ENCODE measurements at places on chromosomes 1 and 21.

- no peaks in the 10 kb centered on the region for H3K36me3 ChIP-seq
- peak overlapping the region; percentile 60 for H3K27ac ChIP-seq
- peak overlapping the region; percentile 35 for H3K4me3 ChIP-seq
- peaks cover 12% of the 10 kb centered on the region for H3K4me1 ChIP-seq
- no peaks in the 10 kb centered on the region for H3K27me3 ChIP-seq
- DNase-seq: peak; percentile 50
Measured at GRCh38 chr1:24391882-24392603, 21.5 kb downstream of the STPG1 start.

- DNase-seq: no peak
- H3K27ac ChIP-seq: no peak overlapping the region
- no peak overlapping the region for H3K4me3 ChIP-seq
- H3K36me3 ChIP-seq: no peaks in the 10 kb centered on the region
- H3K27me3 ChIP-seq: no peaks in the 10 kb centered on the region
Measured at GRCh38 chr1:97864615-97865014, 56.2 kb downstream of the DPYD start.

GRCh38 chr1:61427510-61427909 is 297.4 kb downstream of the TM2D1 start:
- no peaks in the 10 kb centered on the region for H3K27me3 ChIP-seq
- no peak overlapping the region for H3K27ac ChIP-seq
- H3K36me3 ChIP-seq: no peaks in the 10 kb centered on the region
- no peak overlapping the region for H3K4me3 ChIP-seq

- no peaks in the 10 kb centered on the region for H3K36me3 ChIP-seq
- no peak overlapping the region for H3K27ac ChIP-seq
- H3K4me3 ChIP-seq: no peak overlapping the region
Measured at GRCh38 chr1:237324226-237324625, 282.2 kb downstream of the RYR2 start.

- H3K4me3 ChIP-seq: no peak overlapping the region
- no peaks in the 10 kb centered on the region for H3K27me3 ChIP-seq
- no peaks in the 10 kb centered on the region for H3K36me3 ChIP-seq
- no peak overlapping the region for H3K27ac ChIP-seq
- DNase-seq: no peak
Measured at GRCh38 chr1:238115852-238116251, 225.1 kb upstream of the ZP4 start.

DNA sequence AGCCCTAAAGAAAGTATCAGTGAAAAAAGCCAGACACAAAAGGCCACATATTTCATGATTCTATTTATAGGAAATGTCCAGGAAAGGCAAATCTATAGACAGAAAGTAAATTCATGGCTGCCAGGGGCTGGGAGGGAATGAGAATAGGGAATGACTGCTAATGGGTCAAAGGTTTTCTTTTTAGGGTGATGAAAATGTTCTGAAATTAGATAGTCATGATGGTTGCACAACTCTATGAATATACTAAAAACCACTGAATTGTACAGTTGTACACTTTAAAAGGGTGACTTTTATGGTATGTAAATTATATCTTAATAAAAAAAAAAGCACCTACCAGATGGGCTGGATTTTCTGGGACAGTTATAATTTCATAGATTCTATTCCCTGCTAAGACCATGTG is 114.8 kb downstream of the CNIH3 start:
- no peaks in the 10 kb centered on the region for H3K27me3 ChIP-seq
- H3K4me3 ChIP-seq: no peak overlapping the region
- no peaks in the 10 kb centered on the region for H3K36me3 ChIP-seq

DNA sequence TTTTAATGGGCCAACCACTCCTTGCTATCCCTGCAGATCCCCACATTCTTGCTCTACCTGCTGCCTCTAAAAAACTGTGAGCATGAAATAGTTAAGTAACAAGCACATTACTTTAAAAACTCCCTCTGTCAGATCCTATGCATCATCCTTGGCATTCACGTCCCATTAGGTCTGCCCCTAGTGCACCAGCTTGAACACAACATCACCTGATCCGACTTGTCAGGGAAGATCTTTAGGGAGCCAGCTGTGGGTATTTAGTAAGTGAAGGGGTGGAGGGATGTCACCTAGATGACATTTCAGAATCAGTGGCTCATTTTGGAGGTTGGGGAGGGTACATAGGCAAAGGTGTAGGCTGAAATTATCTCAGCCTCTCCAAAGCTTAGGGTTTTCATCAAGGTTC is 33.5 kb downstream of the RXRG start:
- H3K27me3 ChIP-seq: no peaks in the 10 kb centered on the region
- no peak overlapping the region for H3K4me3 ChIP-seq
- no peak overlapping the region for H3K27ac ChIP-seq
- no peaks in the 10 kb centered on the region for H3K4me1 ChIP-seq
- H3K36me3 ChIP-seq: no peaks in the 10 kb centered on the region
- no peak for DNase-seq

GRCh38 chr1:218942431-218942830 is 231.2 kb upstream of the LYPLAL1 start:
- H3K36me3 ChIP-seq: no peaks in the 10 kb centered on the region
- H3K27ac ChIP-seq: no peak overlapping the region
- H3K4me1 ChIP-seq: no peaks in the 10 kb centered on the region
- no peak overlapping the region for H3K4me3 ChIP-seq
- no peaks in the 10 kb centered on the region for H3K27me3 ChIP-seq

- H3K27me3 ChIP-seq: no peaks in the 10 kb centered on the region
- H3K4me3 ChIP-seq: no peak overlapping the region
- H3K4me1 ChIP-seq: peaks cover 10% of the 10 kb centered on the region
Measured at GRCh38 chr1:174991473-174991872, 8.3 kb upstream of the CACYBP start.

DNA sequence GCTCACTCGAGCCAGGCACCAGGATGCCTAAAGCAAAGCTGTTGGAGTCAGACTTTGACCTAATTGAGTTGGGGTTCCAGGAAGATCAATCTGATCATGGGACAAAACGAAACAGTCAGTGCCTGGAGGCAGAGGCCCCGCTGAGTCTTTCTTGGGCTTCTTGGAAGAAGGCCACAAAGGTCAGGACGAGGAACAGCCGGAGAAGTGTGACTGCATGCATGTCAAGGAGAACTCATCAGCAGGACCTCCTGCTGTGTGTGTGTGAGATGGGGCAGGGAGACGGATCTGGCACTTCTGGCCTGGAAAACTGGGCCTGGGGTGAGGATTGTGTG is 190.8 kb downstream of the CAMTA1 start:
- H3K27ac ChIP-seq: no peak overlapping the region
- H3K36me3 ChIP-seq: no peaks in the 10 kb centered on the region
- DNase-seq: no peak
- no peaks in the 10 kb centered on the region for H3K27me3 ChIP-seq
- H3K4me3 ChIP-seq: no peak overlapping the region

DNA sequence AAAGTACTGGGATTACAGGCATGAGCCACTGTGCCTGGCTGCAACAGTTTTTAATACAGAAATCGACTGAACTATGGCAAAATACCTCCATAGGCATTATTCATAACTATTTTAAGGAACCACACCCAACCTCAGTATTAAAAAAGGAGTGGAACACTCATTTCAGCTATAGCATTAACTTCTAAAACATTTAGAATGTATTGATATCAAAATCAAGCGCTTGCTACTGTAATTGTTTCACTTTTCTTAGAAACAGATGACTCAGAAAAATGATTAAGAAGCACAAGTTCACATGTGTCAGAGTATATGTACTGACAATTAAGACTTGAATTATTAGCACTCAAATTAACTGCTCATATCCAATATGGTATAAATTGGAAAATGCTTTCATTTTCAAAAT is 15.1 kb downstream of the AIDA start:
- H3K27me3 ChIP-seq: no peaks in the 10 kb centered on the region
- H3K4me1 ChIP-seq: no peaks in the 10 kb centered on the region
- H3K27ac ChIP-seq: no peak overlapping the region
- DNase-seq: no peak

GRCh38 chr1:22196041-22196440 is 53.1 kb upstream of the WNT4 start:
- H3K4me1 ChIP-seq: no peaks in the 10 kb centered on the region
- DNase-seq: no peak
- no peak overlapping the region for H3K4me3 ChIP-seq

GRCh38 chr1:113255720-113256347 is 134.5 kb upstream of the MAGI3 start:
- H3K4me3 ChIP-seq: no peak overlapping the region
- no peak overlapping the region for H3K27ac ChIP-seq
- H3K4me1 ChIP-seq: no peaks in the 10 kb centered on the region
- H3K27me3 ChIP-seq: peaks cover 3% of the 10 kb centered on the region
- H3K36me3 ChIP-seq: no peaks in the 10 kb centered on the region

Measured in naive thymus-derived CD4-positive, alpha-beta T cell (primary cell).